ENCODE measurements at places on chromosomes 3 and 15.
A peak's percentile ranks its signal among the peaks of the same experiment; 100 is the strongest.

DNA sequence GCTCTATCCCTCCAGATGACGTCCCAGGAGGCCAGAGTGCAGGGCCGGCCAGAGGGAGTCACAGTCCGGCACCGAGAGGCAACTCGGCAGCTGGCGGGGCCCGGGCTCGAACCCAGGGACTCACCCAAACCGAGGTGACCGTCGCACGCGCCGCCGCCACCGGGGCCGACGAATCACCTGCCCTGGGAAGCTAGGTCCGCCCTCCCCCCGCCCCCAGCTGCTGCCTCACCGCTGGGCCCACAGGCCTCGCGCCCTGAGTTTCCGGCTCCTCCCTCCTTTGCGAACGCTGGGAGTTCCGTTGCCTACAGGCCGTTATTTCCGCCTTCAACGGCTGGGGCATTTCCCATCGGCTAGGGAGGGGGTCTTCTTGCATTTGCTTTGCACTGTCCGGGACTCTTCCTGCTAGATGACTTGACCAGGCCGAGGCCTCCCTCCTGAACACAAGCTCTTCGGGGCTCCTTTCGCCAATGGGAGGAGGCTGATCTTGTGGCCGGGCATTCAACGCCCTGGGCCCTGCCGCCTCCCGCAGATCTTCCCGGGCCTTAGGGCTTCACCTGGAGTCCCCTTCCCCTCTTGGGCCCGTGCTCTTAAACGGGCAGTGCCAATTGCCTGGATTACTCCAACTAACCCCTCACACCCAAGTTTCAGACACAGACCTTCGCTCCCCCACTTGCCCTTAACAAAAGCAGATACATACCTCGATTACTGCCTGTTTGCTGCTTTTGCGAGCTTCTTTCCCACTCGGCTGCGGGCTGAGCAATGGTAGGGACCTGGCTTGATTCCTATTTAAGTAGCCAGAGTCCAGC is at the start of gene SNUPN:
Gene SNUPN (minus strand): TSS at position 184 of the 806 bp plus-strand sequence. CDS start 4,674 bp downstream, outside the sequence.
- DNase-seq = peak; percentile 82

DNA sequence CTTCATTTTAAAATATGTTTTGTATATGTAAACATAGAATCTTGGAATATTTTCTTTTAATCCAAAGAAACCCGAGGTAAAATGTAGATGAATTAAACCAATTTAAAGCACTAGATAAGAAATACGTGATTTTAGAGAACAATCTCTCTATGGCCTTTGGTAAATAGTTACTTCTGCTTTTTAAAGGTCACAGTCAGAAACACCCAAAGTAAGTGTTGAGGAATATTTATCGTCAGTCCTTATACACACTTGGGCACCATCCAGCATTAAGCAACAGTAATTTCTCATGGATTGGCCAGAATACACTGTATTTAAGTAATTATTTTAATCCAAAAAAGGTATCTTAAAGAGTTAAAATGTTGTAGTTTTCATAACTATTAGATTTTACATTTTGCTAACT is 713.2 kb downstream of the NLGN1 start:
- no peak for DNase-seq

DNA sequence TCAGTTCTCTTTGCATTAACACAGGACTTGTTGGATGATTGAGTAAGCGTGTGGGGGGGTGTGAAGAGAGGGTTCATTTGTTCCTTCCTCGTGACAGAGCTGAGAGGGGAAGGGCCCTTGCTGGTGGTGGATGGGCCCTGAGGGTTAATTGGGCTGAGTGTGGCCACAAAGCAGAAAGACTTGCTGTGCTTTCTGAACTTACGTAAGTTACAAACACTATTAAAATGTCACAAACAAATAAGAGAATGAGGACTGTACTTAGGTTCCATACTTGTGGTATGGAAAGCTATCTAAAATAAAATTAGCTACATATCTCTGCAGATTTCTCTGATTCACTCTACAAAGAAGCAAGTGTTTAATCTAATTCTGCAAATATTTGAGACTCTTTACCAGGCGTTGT is 231.3 kb downstream of the LPP start:
- no peak for DNase-seq

DNA sequence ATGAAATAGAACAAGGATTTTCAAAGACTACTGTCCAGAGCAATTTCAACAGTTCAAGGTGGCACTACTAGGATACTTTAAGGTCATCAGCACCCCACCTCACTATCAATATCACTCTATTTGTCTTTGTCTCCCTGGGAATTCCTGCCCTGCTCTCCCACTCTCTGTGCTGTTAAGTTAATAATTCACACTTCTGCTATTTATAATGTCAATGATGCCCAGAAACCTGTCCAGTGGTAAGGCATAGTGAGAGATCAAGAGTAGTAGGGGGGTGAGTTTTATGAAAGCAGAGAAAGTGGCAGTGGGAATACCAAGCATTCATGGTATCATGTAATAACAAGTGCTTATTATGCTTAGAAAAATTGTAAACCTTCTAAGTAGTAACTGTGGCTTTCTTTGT is 7.3 kb downstream of the TMCO5A start:
- DNase-seq = no peak

- DNase-seq = no peak
Measured at GRCh38 chr15:97652700-97653167, 307.8 kb upstream of the ARRDC4 start.

GRCh38 chr15:39260391-39260790 is 320.5 kb upstream of the THBS1 start:
- DNase-seq = no peak

DNA sequence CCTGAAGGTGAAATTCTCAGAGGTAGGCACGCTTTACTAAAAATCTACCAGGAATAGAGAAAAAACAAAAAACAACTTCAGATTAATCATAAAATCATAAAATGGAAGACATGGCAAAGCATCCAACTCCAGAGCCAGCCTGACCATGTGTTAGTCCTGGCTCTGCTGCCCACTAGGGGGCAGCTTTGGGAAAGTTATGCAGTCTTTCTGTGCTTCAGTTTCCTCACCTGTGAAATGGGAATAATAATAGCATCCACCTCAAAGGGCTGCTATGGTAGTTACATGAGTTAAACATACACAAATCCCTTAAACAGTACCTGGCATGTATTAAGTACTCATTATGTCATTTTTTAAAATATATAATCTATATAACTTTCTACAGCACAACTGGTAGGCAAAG is 52.3 kb downstream of the WNT5A start:
- DNase-seq = no peak

Data from stimulated activated CD4-positive, alpha-beta T cell treated with anti-CD3 and anti-CD28 coated beads, Interleukin-1b, Interleukin-23, amount 100 ng/mL, for 1 hour (primary cell).